Activated CD4-positive, alpha-beta T cell treated with anti-CD3 and anti-CD28 coated beads for 1 hour (primary cell): ENCODE measurements at places on chromosomes 16 and 17.

DNA sequence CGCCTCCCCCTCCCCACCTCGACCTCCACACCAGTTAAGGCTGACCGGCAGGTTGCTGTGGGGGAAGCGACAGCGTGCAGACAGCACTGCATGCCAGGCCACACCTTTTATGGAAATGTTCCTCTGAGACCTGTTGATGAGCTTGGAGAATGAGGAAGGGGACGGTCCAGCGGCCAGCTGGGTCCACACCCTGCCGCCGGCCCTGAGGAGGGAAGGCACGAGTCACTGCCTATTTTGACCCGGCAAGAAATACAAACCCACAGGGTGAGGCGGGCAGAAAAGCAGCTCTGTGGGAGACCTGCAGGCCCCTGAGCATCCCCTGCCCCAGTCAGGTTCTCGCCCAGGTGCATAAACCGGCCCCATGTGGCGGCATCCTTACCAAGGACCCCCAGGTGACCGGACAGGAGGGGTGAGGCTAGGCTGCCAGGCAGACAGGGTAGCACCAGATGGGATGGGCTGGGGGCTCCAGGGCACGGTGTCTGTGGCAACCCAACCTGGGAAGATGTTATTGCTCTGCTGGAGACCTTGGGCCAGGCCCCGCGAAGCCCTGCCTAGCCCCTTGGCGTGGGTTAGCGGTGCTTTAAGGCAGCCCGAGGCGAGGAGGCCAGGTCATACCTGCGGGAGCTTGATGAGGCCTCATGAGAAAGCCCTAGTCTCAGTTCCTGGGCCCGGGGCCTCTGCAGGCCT lies 12.7 kb downstream of the NATD1 start:
- DNase-seq, result no peak

DNA sequence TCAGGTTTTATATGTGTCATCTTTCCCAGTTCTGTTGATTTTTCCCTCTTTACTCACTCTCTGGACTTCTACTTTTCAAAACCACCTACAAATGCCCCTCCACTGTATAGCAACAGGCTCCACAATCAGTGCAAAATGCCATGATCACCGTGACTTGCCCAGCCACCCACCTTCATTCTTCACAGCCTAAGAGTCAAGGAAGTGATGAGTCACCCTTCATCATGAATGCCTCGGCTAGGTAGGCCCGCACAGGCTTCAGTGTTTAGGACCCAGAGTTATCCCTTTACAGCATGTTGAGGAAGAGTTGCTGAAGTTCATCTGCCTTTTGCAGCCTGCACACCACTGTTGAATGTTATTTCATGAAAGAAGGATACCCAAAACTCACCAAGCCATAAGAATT lies 158.6 kb downstream of the PMP22 start:
- DNase-seq, result no peak

- DNase-seq, result no peak
These were observed 146.5 kb upstream of the CORO6 start for GRCh38 chr17:29769225-29769624.

DNA sequence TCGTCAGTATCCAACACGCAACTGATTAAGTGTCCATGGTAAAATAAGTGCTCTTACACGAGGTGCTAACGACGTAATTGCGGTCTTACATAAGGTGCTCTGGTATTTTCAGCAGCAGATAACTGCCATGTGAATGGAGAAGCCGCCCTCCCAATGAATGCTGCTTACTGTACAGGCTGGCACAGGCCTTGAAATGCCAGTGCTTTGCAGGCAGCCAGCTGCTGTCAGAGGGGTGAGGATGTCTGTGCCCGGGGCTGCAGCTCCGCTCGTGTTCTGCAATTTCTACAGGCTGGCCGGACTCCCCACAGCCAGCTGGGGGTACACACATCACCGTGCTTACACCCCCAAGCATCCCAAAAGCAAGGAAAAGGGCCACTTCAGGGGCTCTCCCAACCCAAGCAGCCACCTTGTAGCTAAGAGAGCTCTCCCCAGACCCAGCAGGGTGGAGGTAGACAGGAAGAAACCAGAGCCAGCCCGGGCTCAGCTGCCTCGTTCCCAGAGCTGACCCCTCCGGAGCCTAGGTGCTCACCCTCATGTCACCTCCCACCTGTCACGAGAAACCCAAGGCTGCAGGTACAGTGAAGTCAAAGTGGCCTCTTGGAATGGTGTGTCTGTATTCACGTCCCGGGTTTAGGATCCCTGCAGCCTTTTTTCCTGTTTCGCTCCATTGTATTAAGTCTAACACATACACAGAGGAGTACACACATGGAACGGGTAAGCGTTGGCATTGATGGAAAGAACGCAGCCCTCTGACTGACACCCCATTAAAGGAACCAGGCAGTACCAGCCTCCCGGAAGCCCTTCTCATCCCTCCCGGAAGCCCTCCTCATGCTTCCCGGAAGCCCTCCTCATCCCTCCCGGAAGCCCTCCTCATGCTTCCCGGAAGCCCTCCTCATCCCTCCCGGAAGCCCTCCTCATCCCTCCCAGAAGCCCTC lies 27.2 kb upstream of the RPH3AL start:
- DNase-seq, result no peak

- no peak for DNase-seq
These were observed 2.9 kb downstream of the CCDC154 start for GRCh38 chr16:1441391-1441829.

DNA sequence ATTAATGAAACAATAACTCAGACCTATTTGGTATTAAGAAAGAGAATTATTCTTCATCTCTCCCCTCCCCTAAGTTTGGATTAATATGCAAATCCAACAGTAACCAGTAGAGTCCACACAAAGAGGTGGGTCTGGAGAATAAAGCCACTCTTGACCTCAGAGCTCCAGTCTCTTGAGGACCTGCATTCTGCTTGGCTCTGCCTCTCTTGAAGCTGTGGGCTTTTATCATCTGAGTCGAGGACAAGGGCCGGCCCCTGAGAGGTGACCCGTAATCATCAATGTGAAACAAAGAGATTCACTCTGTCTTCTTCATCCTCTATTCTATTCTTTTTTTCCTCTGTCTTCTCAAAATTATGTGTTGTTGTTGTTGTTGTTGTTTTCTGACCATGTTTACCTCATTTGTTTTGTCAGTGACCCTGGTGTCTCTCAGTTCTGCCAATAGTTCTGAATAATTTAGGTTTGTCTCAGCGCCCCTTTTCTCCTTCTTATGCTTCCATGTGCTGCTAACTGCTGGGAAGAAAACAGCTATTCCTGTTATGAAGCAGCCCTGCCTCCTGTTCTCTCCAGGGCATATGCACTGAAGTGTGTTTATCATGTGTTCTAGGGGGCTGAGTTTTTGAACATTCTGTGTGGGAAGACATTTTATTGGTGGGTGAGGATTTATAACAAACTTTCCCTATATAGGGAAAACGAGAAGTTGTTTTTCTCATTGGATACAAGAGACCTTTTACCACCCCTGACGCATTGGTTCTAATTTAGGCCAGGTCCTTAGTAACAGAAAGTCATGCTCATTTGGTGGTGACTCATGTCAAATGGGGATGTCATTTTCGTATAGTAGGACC lies 135.8 kb downstream of the TRIM37 start:
- no peak for DNase-seq

DNA sequence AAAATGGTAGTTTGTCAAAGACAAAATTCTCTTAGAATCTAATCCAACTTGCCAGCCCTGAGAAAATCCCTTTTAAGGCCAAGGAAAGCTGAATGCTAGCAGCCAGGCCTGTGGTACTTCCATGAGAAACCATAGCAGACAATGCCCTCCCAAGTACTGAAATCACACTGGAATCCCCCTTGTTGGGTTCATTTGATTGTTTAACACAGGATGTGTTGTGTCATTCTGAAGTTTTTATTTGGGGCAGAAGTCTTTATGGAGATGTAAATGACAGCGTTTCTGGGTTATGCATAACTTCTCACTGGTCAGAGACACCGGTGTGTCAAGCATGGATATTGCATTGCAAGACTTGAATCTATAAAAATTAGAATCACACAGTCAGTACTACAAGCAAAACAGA lies 6.0 kb upstream of the ARL2BP start:
- DNase-seq, result no peak

DNA sequence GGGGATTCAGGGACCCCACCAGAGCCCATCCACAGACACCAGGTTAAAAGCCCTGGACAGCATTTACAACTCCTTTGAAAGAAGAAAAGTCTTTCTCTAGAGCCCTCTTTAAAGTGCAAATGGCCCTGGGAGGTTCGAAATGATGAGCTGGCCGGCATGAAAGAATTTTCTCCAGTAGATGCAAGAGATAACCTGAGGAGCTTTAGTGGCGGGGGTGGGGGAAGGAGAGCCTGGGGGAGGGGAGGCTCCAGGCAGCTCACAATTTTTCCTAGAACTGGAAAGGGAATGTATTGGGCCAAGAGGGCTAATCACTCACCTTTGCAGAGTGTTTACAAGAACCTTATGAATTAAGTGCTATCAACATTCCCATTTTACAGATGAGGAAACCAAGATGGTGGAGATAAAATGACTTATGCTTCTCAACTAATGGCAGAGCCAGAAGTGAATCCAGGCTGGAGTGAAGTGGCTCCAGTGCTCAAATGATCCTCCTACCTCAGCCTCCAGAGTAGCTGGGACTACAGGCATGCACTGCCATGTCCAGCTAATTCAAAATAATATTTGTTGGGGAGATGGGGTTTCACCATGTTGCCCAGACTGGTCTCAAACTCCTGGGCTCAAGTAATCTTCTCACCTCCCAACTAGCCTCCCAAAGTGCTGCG lies 4.2 kb upstream of the CDH1 start:
- DNase-seq, result no peak

- DNase-seq, result no peak
These were observed 326.2 kb upstream of the HSBP1 start for GRCh38 chr16:83481589-83481988.

- no peak for DNase-seq
These were observed at the start of gene EVI2B for GRCh38 chr17:31313982-31314781. EVI2B (minus strand) TSS chr17:31314054; CDS start chr17:31305609, 8,445 bp downstream.

- DNase-seq, result no peak
These were observed 115.0 kb downstream of the SPACA3 start for GRCh38 chr17:33106525-33107165.

DNA sequence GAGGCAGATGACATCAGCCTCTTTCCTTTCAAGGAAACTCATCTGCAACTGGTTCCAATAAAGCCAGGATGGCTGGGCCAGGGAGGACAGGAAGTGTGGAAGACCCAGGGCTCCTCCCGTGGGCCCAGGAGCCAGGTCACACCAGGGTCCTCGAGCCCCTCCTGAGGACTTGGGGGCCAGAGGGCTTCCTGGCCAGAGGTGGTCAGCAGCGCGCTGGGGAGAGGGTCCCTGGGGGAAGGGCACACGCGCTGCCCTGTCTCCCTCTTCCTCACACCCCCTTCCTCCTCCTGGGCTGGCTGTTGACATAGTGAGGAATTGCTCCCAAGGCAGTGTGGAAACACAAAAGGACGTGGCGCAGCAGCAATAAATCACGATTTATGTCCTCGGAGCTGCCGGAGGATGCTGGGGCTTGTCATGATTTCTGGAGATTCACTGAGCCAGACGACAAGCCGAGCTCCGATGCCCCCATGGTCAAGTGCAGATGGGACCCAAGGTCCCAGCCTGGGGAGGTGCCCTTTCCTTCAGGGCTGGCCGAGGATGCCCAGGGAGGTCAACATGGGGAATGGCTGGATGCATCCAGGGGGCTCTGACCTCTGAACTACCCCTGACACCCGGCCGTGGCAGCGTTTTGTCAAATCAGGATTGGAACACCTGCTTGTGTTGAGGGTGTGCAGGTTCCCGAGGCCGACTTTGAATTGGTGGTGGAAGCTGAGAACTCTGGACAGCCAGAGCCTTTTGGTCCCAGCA lies 152.6 kb downstream of the IRF8 start:
- no peak for DNase-seq

DNA sequence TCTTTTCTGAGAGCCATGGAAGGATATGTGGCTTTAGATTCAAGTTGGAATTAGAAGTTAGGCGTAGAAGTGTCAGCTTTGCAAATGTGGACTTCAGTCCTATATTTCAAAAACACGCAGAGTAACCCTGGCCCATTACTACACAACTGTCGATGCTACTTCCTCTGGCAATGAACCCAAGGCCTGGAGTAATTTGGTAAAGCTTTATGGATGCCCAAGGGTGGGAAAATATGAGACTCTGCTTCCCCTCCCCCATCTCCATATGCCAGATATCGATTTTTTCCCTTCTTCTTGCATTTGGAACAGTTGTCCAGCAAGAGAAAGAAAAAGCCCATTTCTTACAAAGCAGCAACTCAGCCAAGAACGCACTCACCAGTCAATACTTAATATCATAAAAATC lies 2.9 kb upstream of the MAP1LC3B start:
- DNase-seq, result no peak

- no peak for DNase-seq
These were observed 36.2 kb downstream of the FBXL20 start for GRCh38 chr17:39365242-39365641.

- DNase-seq, result no peak
These were observed 64.3 kb downstream of the PRMT7 start for GRCh38 chr16:68374961-68375660.

- no peak for DNase-seq
These were observed 69.3 kb downstream of the MYO1D start for GRCh38 chr17:32807577-32807976.
